WTC11 (cell line): ENCODE measurements at places on chromosomes 1 and 21. TPM values are rescaled to one million over a fixed set of nuclear protein-coding genes. Genes with fewer than 3 reads are reported as not detected.
A peak's percentile ranks its signal among the peaks of the same experiment; 100 is the strongest.

The PKP1 gene
- 0.18 to 0.41 TPM (median 0.24 TPM) in 3 replicates for total RNA-seq

GRCh38 chr1:210332233-210332632 is 3.5 kb downstream of the HHAT start:
- H3K4me3 ChIP-seq: no peak overlapping the region
- DNase-seq: no peak
- no peak overlapping the region for H3K27ac ChIP-seq
- no peaks in the 10 kb centered on the region for H3K36me3 ChIP-seq
- peaks cover 11% of the 10 kb centered on the region for H3K4me1 ChIP-seq
- peaks cover 82% of the 10 kb centered on the region for H3K27me3 ChIP-seq

DNA sequence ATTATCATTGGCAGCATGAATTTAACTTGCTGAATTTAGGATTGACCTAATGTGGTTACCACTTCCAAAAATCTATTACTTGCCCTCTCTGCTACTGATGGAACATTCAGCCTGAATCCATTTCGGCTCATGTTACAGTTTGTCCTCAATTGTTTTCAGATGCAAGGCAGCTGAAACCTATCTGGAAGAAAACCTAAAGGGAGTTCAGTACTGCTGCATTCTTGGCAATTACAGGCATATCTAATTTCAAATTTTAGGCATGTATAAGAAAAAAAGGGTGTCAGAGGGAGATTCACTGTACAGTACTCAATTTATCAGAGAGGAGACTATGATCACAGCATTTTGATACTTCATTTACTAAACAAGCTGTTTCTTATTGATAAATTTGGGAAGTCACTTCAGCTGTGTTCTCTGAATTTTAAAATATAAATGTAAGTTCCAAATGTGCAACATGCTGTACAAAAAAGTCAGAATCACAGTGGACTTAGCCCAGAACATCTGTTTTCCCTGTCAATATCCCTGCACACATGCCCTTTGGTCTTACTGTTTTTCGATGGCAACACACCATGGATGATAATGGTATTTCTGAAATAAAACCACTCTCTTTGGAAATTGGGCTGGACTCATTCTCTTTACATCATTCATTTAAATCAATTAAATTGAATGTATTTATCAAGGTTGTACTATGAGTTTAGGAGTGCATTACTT is 651.6 kb upstream of the ADGRL4 start:
- DNase-seq: no peak
- H3K36me3 ChIP-seq: no peaks in the 10 kb centered on the region
- peak overlapping the region; percentile 32; the same call in 1 of the 2 replicates for H3K27ac ChIP-seq
- H3K4me1 ChIP-seq: peaks cover 19% of the 10 kb centered on the region
- no peak overlapping the region for H3K4me3 ChIP-seq

DNA sequence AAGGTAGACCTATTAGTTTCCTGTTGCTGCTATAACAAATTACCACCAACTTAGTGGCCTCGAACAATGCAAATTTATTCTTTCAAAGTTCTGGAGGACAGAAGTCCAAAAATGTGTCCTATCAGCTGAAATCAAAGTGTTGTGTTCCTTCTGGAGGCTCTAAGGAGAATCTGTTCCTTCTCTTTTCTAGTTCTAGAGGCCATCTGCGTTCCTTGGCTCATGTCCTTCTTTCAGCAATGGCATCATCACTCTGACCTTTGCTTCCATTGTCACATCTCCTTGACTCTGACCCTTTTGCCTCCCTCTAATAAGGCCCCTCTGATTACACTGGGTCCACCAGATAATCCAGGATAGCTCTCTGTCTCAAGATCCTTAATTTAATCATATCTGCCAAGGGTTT is 1.2 kb upstream of the MR1 start:
- no peaks in the 10 kb centered on the region for H3K36me3 ChIP-seq
- H3K4me1 ChIP-seq: peaks cover 3% of the 10 kb centered on the region; the same call in 1 of the 2 replicates
- no peak overlapping the region for H3K27ac ChIP-seq
- H3K4me3 ChIP-seq: no peak overlapping the region

DNA sequence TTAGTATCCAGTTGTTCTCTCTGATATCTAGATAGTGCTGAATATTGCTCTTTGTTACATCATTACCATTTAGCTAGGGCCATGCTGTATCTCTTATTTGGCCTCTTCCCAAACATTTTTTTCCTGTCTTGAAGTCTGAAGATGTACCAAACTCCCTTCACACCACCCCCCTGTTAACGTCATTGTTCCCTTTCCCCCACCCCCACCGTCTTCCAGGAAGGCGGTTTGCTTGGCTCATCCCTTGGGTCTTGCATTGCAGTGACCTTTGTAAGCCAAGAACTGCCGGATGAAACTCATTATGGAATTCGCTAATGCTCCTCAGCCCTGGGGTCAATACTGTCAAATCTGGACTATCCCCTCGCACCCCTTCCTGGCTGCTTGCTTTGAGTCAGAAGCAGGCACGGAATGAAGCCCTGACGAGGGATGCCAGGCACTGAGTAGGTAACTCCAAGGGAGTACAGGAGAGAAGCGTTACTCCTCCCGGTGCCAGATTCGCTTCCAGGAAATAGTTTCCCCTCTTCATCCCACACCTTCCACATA is 283.1 kb downstream of the TM2D1 start:
- H3K36me3 ChIP-seq: no peaks in the 10 kb centered on the region
- H3K4me1 ChIP-seq: peaks cover 35% of the 10 kb centered on the region
- no peak overlapping the region for H3K4me3 ChIP-seq
- H3K27me3 ChIP-seq: no peaks in the 10 kb centered on the region

GRCh38 chr1:43919906-43920305 is 13.7 kb upstream of the ARTN start:
- peaks cover 1% of the 10 kb centered on the region for H3K4me1 ChIP-seq
- no peaks in the 10 kb centered on the region; the same call in 1 of the 2 replicates for H3K27me3 ChIP-seq
- no peak overlapping the region for H3K4me3 ChIP-seq
- DNase-seq: no peak
- H3K36me3 ChIP-seq: no peaks in the 10 kb centered on the region

- no peak for DNase-seq
- H3K27ac ChIP-seq: no peak overlapping the region
- peaks cover 18% of the 10 kb centered on the region for H3K4me1 ChIP-seq
These were observed 54.7 kb upstream of the CLDN14 start for GRCh38 chr21:36534656-36535055.

- no peak overlapping the region for H3K27ac ChIP-seq
- H3K36me3 ChIP-seq: peaks cover 45% of the 10 kb centered on the region
- no peaks in the 10 kb centered on the region for H3K4me1 ChIP-seq
- H3K27me3 ChIP-seq: peaks cover 56% of the 10 kb centered on the region
These were observed 11.4 kb upstream of the TMEM125 start for GRCh38 chr1:43258370-43258769.

DNA sequence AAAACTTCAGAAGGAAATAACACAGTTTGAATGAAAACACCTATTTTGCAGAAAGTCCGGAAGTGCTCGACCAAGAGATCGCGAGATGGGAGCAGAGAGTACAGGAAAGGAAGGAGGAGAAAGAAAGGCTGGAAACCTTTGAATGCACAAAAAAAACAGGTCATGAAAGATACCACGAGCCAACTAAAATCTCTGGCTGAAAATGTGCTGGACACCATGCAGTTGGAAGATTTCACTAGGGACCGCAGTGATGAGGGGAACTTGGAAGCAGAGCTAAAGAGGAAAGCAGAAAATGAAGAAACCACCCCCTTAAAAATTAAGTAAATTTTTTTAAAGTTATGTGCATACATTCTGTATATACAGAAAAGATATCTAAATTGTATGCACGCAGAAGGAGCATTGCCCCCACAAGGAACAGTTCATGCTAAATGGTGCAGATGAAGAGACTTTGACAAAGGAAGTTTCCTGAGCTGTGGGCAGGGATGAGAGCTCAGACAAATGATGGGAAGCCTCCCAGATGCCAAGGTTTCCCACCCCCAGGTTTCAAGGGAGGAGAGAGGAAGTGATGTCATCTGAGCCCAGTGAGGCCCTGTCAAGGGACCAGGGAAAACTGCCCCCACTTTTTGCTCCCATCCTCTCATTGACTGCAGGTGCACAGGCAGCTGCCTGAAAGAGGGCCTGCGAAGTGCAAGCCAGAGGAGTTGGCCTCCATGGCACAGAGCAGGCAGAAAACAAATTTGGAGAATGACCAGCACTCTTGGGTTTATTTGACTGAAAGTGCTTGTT is 52.5 kb downstream of the ETS2 start:
- no peak for DNase-seq
- H3K27me3 ChIP-seq: no peaks in the 10 kb centered on the region; the same call in 1 of the 2 replicates
- H3K27ac ChIP-seq: no peak overlapping the region
- H3K4me1 ChIP-seq: no peaks in the 10 kb centered on the region

DNA sequence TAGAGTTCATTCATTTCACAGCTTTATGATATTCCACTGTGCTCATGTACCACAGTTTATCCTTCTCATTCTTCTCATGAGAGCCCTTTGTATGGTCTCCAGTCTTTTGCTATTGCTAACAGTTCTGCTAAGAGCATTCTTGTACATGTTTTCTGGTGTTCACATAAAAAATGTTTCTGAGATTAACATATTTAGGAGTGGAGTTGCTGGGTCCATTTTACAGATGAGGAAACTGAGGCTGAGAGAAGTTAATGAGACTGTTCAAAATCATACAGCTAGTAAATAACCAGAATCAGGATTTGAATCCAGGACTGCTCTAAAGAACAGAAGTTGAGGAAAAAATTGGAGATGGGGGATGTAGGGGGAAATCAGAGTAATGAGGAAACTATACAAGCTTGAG is 28.8 kb upstream of the RGS16 start:
- H3K4me1 ChIP-seq: peaks cover 46% of the 10 kb centered on the region
- no peaks in the 10 kb centered on the region for H3K27me3 ChIP-seq
- H3K27ac ChIP-seq: no peak overlapping the region
- H3K4me3 ChIP-seq: no peak overlapping the region
- no peaks in the 10 kb centered on the region for H3K36me3 ChIP-seq
- DNase-seq: no peak

DNA sequence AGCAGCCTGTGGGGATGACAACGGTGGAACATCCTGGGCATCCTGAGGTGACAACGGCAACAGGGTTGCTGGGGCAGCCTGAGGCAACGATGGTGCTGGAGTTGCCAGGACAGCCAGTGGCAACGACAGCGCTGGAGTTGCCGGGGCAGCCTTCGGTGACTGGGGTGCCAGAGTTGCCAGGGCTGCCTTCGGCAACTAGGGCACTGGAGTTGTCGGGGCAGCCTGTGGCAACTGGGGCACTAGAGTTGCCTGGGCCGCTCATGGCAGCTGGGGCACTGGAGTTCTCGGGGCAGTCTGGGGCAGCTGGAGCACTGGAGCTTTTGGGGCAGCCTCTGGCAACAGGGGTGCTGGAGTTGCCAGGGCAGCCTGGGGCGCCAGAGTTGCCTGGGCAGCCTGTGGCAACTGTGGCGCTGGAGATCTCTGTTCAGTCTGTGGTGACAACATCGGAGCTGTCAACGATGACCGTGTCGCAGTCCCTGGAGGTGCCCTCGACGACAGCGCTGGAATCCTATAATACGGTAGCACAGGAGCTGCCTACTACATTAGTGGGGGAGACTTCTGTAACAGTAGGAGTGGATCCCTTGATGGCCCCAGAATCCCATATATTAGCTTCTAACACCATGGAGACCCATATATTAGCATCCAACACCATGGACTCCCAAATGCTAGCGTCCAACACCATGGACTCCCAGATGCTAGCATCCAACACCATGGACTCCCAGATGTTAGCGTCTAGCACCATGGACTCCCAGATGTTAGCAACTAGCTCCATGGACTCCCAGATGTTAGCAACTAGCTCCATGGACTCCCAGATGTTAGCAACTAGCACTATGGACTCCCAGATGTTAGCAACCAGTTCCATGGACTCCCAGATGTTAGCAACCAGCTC is 8.2 kb downstream of the SON start:
- DNase-seq: no peak
- H3K27me3 ChIP-seq: no peaks in the 10 kb centered on the region
- no peaks in the 10 kb centered on the region; the same call in 1 of the 2 replicates for H3K4me1 ChIP-seq
- H3K4me3 ChIP-seq: no peak overlapping the region
- H3K27ac ChIP-seq: no peak overlapping the region

GRCh38 chr1:83829106-83829505 is 169.8 kb downstream of the TTLL7 start:
- no peak overlapping the region for H3K27ac ChIP-seq
- H3K4me1 ChIP-seq: 0 out of 2 replicates have a peak, but pooled peaks cover 5% of the 10 kb centered on the region
- no peak overlapping the region for H3K4me3 ChIP-seq
- no peak for DNase-seq

- no peak overlapping the region for H3K27ac ChIP-seq
- no peak overlapping the region for H3K4me3 ChIP-seq
- DNase-seq: no peak
- H3K36me3 ChIP-seq: no peaks in the 10 kb centered on the region
These were observed 392.4 kb downstream of the RPS6KC1 start for GRCh38 chr1:213443415-213443814.

The CHAF1B gene
- total RNA-seq: 15.1 to 20.7 TPM (median 16.6 TPM) in 3 replicates

The GBP7 gene
- total RNA-seq: not detected in 3 replicates

DNA sequence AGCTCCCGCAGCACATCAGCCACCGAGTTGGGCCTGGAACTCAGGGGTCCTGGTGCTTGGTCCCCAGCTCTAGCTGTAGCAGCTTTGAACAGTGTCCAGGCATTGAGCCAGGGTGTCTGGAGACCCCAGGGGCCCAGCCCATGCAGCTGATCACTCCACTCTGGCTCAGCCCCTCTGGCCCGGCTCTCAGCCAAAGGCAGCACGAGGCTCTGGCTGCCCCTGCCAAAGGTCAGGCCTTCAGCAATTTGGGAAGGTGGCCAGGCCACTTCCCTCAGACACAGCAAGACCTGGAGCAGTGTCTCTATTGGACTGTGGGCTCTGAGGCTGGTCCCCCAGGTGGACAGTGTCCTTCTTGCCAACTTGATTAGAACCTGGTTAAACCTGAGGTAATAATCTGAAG is 34.4 kb upstream of the RNF19B start:
- DNase-seq: no peak
- no peaks in the 10 kb centered on the region for H3K36me3 ChIP-seq
- peaks cover 14% of the 10 kb centered on the region for H3K4me1 ChIP-seq
- H3K27ac ChIP-seq: no peak overlapping the region

DNA sequence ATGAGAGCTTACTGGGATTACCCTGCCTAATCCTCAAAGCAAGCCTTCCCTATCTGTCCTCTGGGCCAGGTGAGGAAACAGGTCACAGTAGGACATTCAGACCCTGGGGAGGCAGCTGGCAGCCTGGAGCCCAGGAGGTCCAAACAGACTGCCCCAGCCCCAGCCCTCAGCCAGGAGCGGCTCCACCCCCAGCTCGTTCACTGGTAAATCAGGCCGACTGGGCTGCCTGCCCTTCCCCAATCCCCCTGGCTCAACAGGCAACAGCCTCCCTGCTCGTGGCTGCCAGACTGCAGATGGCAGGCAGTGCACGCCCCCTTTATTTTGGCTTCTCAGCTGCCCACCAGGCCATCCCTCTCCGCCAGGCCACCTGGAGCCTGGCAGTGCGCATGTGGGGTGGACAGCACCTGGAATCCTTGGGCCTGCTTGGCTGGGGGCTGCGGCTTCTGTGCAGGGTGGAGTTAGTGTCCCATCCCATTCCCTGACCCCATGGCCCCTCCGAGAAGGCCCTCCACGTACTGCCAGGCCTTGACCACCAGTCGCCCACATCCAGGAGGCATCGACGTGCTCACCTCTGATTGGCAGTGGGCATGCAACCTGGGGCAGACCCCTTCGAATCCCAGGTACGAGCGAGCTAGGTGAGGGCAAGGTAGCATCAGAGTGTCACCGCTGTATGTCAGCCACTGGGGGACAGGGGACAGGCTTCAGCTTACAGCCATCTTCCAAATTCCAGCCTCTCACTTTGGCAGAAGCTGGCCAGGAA is 11.2 kb upstream of the ZNF670 start:
- H3K36me3 ChIP-seq: no peaks in the 10 kb centered on the region
- no peak for DNase-seq
- H3K4me1 ChIP-seq: peaks cover 13% of the 10 kb centered on the region
- no peak overlapping the region for H3K4me3 ChIP-seq
- H3K27me3 ChIP-seq: peaks cover 3% of the 10 kb centered on the region; the same call in 1 of the 2 replicates
